ENCODE measurements at places on chromosomes 16 and 17. TPM values are rescaled to one million over a fixed set of nuclear protein-coding genes. Genes with fewer than 3 reads are reported as not detected.

Gene TBC1D16
- 23.7 TPM for total RNA-seq

Gene ADGRG1
- total RNA-seq: 21.1 TPM

Gene CIBAR2
- total RNA-seq: not detected

Gene RAB37
- 0.38 TPM for total RNA-seq

Gene POLG2
- 10.8 TPM for total RNA-seq
